Osteocyte (in vitro differentiated cells): ENCODE measurements at places on chromosomes 1 and 21.
A peak's percentile ranks its signal among the peaks of the same experiment; 100 is the strongest.

DNA sequence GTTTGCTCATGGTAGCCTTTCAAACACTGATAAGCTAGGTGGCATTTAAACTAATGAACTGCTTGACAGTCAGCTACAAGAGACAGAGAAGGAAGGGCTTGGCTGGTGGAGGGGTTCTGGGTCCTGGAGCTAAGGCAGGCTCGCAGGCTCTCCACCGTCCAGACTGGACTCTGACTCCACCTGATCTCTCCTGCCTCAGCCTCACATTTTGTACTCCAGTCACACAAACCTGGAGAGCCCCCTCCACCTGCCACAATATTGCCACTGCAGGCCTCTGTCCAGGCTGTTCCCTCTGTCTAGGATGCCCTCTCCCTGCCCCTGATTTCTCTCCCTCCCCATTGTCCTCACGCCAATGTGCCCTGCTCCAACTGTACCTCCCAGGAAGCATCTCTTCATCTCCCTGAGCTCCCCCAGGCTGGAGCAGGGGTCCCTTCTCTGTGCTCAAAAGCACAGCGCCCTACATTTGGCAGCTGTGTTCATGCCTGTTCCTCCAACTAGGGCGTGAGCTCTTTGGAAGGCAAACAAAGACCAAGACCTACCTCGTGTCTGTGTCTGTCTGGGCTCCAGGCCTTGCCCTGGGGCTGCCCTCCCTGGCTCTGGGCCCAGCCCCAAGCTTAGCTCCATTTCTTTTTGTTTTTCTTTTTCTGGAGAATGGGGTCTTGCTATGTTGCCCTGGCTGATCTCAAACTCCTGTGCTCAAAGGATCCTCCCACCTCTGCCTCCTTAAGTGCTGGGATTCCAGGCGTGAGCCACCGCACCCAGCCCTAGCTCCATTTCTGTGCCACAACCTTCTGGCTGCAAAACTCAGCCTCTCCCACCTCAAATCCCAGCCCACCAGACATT, 2.9 kb downstream of the TIE1 start:
- DNase-seq, result no peak

- DNase-seq, result no peak
Measured at GRCh38 chr1:39501666-39502065, 10.2 kb downstream of the BMP8A start.

DNA sequence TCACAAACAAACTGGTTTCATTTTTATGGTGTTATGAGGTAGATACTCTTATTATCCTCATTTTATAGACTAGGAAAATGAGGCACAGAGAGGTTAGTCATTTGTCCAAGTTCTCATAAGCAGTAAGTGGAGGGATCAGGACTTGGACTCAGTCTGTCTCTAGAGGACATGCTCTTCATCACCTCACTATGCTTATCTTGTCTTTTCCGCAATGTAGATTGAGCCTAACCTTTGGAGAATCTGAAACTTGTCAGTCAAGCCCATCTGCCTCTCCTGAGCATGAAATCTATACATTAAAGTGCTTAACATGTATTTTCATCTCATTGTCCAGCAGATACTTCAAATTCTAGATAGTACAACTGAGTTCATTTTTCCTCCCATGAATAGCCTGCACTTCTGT, 11.8 kb upstream of the CDC14A start:
- DNase-seq, result no peak

- no peak for DNase-seq
Measured at GRCh38 chr21:35303085-35303484, 254.0 kb upstream of the RUNX1 start.

DNA sequence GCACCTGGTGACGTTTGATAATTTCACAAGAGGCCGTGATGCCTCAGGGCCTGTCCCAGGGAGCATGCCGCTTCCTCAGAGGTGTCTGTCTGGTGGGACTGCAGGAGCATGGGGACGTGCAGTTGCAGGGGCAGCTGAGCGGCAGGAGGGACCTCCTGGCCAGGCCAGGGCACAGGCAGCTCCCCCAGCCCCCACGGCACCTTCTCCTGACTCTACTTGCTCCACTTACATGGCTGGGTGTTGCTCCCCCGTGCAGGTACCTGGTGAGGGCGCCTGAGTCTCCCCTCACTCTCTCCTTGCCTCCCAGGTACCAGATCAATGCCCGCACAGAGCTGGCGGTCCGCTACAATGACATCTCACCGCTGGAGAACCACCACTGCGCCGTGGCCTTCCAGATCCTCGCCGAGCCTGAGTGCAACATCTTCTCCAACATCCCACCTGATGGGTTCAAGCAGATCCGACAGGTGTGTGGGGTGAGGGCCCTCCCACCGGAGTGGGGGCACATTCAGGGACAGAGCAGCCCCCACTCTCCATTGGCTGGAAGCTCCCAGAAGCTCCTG, 108.4 kb downstream of the PDE9A start:
- DNase-seq, result no peak

DNA sequence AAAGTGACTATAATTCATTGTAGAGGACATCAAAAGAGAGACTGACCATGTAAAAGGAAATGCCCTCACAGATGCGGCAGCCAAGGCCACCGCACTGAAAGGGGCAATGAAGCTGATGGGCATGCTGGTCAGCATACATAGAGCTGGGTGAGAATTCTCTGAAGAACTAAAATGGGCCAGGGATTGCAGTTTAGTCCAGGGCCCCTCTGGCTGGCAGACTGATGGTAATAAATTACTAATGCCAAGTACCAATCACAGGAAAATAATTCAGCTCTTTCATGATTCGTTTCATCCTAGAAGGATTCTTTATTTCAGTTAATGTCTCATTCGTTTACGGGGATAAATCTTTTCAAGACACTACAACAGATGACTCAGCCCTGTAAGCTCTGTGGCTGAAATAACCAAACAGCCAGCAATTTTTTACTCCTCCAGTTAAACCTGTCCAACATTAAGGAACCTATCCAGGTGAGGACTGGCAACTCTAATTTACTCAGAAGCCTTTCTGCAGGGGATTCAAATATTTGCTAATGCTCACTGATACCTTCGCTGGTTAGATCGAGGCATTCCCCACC, 56.9 kb upstream of the MAP1LC3C start:
- DNase-seq, result peak; percentile 38

GRCh38 chr1:180482425-180483275, 19.7 kb downstream of the ACBD6 start:
- DNase-seq, result no peak

- no peak for DNase-seq
Measured at GRCh38 chr1:228768355-228769000, 33.2 kb downstream of the RHOU start.

- no peak for DNase-seq
Measured at GRCh38 chr1:154955039-154955717, 721 bp downstream of the PBXIP1 start.

DNA sequence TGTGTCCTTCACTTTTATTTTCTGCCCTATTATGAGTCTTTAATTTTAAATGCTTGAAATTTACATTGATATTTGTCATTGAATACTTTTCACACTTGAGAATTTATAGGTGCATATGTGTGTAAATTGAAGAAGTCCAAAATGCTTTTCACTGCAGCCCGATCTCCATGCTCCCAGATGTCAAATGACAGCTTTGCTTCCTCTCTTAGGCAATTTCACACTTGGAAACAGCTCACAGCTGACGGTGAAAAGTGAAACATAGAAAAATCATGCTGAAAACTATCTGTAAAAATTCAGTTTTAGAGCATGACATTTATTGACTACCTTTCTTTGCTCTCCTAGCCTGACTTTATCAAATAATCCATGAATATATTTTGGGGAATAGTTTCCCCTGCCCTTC, 196.0 kb downstream of the RPS6KC1 start:
- no peak for DNase-seq

GRCh38 chr1:159936273-159936904, 9.0 kb downstream of the IGSF9 start:
- DNase-seq, result no peak

GRCh38 chr1:21874778-21875547, 62.1 kb downstream of the HSPG2 start:
- DNase-seq, result no peak

DNA sequence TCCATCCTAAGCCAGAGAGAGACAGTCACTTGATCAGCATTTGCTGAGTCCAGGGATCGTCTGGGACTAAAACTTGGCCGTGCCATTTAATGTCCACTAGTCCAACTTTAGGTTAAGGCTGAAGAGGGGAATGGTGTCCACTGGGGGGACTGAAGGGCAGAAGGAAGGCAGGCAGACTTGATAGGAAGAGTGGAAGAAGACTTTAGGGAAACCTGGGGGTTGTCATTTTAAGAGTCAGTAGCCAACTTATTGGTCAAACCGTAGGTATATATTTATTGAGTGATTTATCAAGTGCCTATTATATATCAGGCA, 1.3 kb upstream of the LMOD1 start:
- DNase-seq, result no peak

DNA sequence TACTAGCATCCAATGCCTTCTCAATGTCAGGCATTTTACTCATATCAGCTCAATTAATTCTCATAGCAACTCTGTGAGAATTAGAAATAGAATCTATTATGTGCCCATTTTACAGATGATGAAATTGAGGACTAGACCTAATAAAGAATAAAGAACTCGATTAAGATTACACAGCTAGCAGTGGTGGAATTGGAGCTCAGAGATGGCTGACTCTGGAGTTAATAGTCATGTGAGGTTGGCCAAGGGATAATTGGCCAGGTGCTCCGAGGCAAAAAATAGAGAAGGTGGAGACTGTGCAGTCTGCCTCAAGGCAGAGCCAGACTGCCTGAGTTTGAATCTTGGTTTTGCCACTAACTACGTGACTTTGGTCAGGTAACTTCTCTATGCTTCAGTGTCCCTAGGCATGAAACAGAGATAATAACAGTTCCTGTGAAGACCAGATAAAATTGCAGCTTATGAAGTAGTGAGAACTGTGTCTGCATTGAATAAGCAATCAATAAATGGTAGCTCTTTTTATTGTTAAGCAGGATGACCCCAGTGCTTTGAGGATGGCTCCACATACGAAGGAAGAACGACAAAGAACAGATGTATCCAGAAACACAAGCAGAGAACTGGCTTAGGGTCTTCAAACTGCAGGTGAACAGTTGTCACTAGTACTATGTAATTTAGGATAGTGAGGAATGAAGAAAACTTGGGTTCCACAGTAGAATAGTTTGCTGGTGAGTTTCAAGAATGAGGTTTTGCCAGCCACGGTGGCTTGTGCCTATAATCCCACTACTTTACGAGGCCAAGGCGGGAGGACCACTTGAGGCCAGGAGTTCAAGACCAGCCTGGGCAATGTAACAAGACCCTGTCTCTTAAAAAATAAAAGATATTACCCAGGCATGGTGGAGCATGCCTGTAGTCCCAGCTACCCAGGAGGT, 6.9 kb upstream of the CCSAP start:
- peak; percentile 34 for DNase-seq

DNA sequence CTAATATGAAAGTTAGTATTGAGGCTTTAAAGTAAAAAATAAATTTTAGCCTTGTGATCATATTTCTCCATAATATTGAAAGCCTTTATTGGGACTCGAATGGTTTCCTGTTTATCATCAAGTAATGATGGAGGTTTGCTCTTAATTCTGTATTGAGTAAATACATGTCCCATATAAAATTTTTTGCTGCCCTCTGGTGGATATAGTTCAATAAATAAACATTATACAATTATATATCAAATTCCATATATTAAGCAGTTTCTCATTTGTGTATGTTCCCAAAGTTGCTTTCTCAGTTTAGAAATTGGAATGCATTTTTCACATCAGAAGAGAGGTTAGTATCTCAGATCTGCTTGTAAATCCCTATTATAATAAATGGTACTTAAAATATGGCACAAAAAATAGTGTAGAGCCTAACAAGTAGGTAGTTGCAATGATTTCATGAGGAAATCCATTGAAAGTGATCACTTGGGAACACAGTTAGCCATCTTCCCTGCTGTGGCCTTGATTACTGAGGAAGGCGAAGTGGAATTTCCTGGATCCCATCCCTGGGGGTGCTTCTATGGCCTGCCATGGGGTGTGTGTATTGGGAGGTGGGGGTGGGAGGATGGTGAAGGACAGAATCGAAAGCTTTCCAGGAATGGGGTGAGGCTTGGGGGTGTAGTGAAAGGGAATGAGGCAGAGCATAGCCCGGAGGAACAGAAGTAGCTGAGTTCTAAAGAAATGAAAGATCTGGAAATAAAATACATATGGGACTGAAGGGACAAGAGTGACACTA, 84.1 kb upstream of the C21orf91 start:
- DNase-seq, result no peak

GRCh38 chr1:16717336-16718098, 22.8 kb upstream of the RNU1-4 start:
- no peak for DNase-seq

GRCh38 chr1:1004780-1005697, 5.1 kb upstream of the HES4 start:
- DNase-seq, result peak; percentile 85

DNA sequence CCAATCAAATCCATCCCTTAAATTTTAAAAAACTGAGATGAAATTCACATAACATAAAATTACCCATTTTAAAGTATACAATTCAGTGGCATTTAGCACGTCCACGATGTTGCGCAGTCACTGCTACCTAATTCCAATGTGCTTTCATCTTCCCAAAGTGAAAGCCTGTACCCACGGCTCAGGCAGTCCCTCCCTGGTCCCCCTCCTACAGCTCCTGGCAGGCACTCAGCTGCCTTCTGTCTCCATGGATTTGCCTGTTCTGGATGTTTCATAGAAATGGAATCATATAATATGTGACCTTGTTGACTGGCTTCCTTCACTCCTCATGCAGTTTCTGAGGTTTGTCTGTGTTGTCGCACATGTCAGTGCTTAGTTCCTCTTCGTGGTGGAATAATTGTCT, 386.3 kb downstream of the CAMTA1 start:
- no peak for DNase-seq

GRCh38 chr1:199292896-199293295, 654.1 kb downstream of the PTPRC start:
- no peak for DNase-seq

DNA sequence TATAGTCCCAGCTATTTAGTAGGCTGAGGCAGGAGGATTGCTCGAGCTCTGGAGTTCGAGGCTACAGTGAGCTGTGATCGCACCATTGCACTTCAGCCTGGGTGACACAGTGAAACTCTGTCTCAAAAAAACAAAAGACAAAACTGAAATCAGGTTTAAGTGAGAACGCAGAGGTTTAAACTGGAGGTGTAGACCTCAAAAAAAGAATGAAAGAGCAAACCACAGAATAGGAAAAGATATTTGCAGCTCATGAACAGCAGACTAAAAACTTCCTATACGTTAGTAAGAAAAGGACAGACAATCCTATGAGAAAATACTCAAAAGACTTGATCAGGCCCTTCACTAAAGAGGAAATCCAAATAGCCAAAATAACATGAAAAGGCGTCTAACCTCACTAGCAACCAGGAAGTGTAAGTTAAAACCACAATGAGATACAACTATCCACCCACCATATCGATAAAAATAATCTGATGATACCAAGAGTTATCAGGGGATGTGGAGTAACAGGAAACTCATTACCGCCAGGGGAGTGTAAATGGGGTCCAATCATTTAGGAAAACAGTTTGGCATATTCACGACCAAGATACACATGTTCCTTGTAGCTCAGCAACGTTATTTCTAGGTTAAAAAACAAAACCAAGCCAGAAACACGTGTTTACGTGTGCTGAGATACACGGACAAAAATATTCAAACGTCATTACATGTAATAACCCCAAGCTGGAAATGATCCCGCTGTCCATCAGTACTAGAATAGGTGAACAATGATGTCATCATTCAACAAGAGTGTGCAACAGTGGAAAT, 9.8 kb downstream of the TNFRSF9 start:
- no peak for DNase-seq

- DNase-seq, result no peak
Measured at GRCh38 chr1:117312453-117313138, 54.7 kb upstream of the MAN1A2 start.

GRCh38 chr1:213820362-213821149, 167.2 kb upstream of the PROX1 start:
- no peak for DNase-seq
